ENCODE measurements at places on chromosomes 3 and 15. TPM values are rescaled to one million over a fixed set of nuclear protein-coding genes. Genes with fewer than 3 reads are reported as not detected.

Gene ABHD14A
- 12.7 TPM for polyA plus RNA-seq

DNA sequence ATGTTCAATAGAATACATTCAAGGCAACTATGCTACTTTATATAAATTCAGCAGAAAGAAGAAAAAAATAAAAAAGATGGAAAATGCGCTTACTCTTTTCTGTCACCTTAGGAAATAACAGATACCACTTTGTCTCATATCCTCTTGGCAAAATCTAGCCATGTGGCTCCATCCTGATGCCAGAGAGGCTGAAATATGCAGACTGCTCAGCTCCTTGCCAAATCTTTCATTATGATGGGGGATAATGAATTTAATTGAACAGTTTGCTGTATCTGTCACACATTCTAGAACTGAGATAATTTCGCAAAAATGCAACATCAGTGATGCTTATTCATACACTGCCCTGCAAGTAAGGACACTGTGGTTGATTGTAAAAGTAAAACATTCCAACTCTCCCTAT, 1081.5 kb downstream of the PLOD2 start:
- no peaks in the 10 kb centered on the region for H3K27me3 ChIP-seq
- H3K4me1 ChIP-seq = no peaks in the 10 kb centered on the region
- DNase-seq = no peak
- H3K27ac ChIP-seq = no peak overlapping the region
- no peaks in the 10 kb centered on the region for H3K36me3 ChIP-seq
- no peak overlapping the region for H3K4me3 ChIP-seq

GRCh38 chr3:182309120-182309519, 484.2 kb upstream of the ATP11B start:
- no peak overlapping the region for H3K27ac ChIP-seq
- no peak overlapping the region for H3K4me3 ChIP-seq
- no peaks in the 10 kb centered on the region for H3K36me3 ChIP-seq
- DNase-seq = no peak
- H3K4me1 ChIP-seq = peaks cover 7% of the 10 kb centered on the region

- no peak for DNase-seq
- no peaks in the 10 kb centered on the region for H3K36me3 ChIP-seq
- no peak overlapping the region for H3K27ac ChIP-seq
- no peak overlapping the region for H3K4me3 ChIP-seq
- H3K4me1 ChIP-seq = no peaks in the 10 kb centered on the region
Measured at GRCh38 chr3:110318108-110318507, 753.5 kb upstream of the NECTIN3 start.

DNA sequence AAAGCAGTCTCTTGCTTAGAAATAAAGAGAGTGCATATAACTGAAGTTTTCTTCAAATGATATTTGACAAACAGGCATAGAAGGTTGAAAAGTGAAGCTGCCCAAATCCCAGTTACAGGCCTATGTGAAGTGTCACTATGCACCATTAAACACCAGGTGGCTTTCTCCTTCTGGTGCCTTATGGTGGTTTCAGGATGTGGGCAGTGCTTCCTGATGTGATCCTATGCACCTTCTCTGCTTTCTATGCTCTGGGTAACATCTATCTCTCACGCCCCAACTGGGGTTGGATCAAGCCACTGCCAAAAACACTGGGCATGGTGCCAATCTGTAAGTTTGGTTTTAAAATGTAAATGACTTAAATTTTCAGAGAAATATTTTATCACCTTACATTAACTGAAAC, 744.7 kb downstream of the TUSC7 start:
- H3K36me3 ChIP-seq = no peaks in the 10 kb centered on the region
- H3K27me3 ChIP-seq = no peaks in the 10 kb centered on the region
- H3K4me1 ChIP-seq = no peaks in the 10 kb centered on the region
- H3K4me3 ChIP-seq = no peak overlapping the region
- peak; percentile 22 for DNase-seq

GRCh38 chr15:23403550-23403949, 43.5 kb downstream of the GOLGA6L2 start:
- no peaks in the 10 kb centered on the region for H3K36me3 ChIP-seq
- H3K27me3 ChIP-seq = no peaks in the 10 kb centered on the region
- DNase-seq = no peak
- no peak overlapping the region for H3K4me3 ChIP-seq

- H3K4me1 ChIP-seq = peaks cover 10% of the 10 kb centered on the region
- no peaks in the 10 kb centered on the region for H3K27me3 ChIP-seq
- DNase-seq = no peak
- no peak overlapping the region for H3K27ac ChIP-seq
- no peaks in the 10 kb centered on the region for H3K36me3 ChIP-seq
Measured at GRCh38 chr3:83321457-83321856, 1560.0 kb upstream of the GBE1 start.

Gene PIGB
- 9.0 TPM for polyA plus RNA-seq

DNA sequence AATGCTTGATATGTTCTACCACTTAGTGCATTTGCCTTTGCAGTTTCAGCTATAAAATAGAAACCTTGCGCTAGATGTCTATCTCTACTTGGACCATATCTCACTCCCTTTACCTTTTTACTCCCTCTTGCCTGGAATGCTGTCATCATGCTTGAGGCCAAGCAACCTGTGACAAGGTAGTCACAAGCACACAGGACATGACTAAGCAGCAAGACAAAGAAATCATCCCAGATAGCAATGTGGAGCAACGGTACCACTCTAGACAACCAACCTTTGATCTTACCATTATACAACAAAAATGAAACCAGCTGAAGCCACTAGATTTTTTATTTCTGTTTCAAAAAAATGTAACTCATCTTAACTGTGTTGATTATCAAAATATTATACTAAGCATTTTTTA, 50.5 kb upstream of the SPSB4 start:
- no peak overlapping the region for H3K27ac ChIP-seq
- no peaks in the 10 kb centered on the region for H3K27me3 ChIP-seq
- H3K4me3 ChIP-seq = no peak overlapping the region
- DNase-seq = no peak
- no peaks in the 10 kb centered on the region for H3K36me3 ChIP-seq

DNA sequence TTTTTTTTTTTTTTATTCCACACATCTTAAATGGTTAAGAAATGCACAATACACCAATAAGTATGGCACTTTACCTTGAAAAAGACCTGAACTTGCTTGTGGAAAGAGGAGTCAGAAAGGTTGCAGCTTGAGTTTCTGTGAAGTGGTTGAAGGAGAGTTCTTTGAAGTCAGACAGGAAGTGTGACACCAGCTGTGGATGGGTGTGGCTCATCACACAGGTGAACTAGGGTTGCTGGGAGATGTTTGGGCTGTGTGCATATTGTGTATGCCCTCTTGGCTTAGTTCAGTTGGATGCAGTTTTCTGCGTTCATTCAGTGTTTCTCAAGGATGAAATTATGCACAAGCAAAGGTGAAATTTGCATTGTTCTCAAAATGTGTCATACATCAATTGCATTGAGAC, 6.3 kb downstream of the AEN start:
- H3K27me3 ChIP-seq = no peaks in the 10 kb centered on the region
- H3K27ac ChIP-seq = peak overlapping the region; percentile 69
- no peak overlapping the region for H3K4me3 ChIP-seq
- H3K36me3 ChIP-seq = peaks cover 64% of the 10 kb centered on the region
- no peak for DNase-seq
- peaks cover 37% of the 10 kb centered on the region for H3K4me1 ChIP-seq

DNA sequence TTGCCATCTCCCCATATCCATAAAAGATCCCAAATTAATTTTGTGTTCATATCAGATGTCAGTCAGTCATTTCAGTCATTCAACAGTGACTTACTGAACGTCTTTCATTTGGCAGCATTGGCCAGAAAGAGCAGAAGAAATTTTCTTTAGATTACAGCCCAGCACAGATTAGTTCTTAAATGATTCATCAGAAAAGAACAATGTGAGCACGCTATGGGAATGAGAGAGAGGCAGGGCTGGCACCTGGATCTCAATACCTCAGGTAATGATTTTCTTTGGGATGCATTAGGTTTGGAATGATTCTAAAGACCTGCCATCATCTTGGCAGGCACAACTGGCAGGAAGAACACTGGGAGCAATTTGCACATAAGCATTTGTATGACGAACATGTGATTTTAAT, 41.6 kb downstream of the FBN1 start:
- no peaks in the 10 kb centered on the region for H3K27me3 ChIP-seq
- no peak overlapping the region for H3K27ac ChIP-seq
- DNase-seq = no peak
- H3K36me3 ChIP-seq = no peaks in the 10 kb centered on the region

Gene RTF1
- 296 TPM for polyA plus RNA-seq

DNA sequence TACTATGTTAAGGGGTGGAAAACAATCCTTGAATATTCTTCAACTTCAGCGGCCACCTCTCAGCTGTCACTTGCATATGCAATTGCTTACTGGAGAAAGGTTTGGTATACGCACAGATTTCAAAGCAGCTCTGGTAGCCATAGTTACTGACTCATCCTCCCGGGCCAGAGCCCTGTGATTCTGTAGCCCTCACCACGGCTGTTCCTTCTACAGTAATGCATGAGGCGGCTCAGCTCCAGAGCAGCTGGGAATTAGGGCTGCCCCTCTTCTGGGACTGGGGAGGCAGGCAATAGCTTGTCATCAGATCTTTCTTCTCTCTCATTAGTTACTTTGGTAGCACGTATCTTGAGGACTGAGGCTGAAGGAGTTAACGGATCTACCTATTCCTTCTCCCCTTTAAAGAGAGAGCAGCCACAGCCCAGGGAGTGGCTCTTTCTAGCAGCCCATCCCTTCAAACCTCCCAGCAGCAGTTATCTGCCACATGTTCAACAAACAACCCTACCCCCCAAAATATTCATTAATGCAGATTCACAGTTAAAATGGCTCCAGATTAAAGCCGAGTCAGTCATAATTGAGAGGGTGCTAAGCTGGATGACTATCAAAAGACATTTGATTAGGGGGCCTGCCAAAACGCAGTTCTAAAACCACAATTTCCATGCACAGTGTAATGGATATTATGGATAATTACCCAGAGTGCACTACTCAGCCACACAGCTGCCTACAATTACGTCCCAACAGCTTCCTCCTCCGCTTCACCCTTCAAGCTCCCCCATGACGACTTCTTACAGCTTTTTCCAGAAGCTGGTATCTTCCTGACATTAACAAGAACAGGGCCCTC, 54.7 kb downstream of the ETV5 start:
- peak; percentile 23 for DNase-seq
- H3K27ac ChIP-seq = no peak overlapping the region
- no peaks in the 10 kb centered on the region for H3K27me3 ChIP-seq
- H3K36me3 ChIP-seq = peaks cover 42% of the 10 kb centered on the region

Gene PPP2R3A
- 4.5 TPM for polyA plus RNA-seq

DNA sequence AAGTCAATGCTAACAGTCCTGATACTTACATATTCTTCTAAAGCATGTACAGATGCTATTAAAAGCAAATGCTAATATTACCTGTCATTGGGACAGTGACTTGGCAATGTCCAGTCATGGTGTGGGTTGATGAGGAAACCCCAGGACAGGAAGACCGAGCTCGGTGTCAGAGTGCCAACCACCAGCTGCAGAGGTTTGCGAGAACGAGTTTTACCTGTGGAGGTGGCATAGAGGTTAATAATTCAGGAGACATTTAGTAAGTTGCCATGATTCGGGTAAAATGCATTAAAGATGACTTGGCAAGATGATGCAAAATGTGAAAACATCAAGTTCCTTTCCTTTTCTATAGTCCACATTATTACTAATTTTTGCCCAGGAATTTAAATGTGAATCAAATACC, 94.5 kb downstream of the ABI3BP start:
- no peak overlapping the region for H3K4me3 ChIP-seq
- H3K27me3 ChIP-seq = no peaks in the 10 kb centered on the region
- no peaks in the 10 kb centered on the region for H3K36me3 ChIP-seq
- H3K27ac ChIP-seq = no peak overlapping the region

Gene CPLX3
- not detected for polyA plus RNA-seq

DNA sequence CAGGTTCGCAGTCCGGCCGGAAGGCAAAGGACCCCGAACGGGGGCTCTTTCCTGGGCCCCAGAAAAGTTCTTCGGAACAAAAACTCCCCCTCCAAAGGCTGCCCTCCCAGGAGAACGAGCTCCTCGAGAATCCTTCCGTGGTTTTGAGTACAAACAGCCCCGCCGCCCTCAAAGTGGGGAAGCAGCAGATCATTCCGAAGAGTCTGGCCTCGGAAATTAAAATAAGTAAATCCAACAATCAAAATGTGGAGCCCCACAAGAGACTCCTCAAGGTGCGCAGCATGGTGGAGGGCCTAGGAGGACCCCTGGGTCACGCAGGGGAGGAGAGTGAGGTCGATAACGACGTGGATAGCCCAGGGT, 1.3 kb downstream of the ARHGEF26 start:
- H3K27me3 ChIP-seq = peaks cover 41% of the 10 kb centered on the region
- H3K4me1 ChIP-seq = peaks cover 13% of the 10 kb centered on the region
- H3K4me3 ChIP-seq = peak overlapping the region; percentile 94
- DNase-seq = no peak
- H3K27ac ChIP-seq = no peak overlapping the region

DNA sequence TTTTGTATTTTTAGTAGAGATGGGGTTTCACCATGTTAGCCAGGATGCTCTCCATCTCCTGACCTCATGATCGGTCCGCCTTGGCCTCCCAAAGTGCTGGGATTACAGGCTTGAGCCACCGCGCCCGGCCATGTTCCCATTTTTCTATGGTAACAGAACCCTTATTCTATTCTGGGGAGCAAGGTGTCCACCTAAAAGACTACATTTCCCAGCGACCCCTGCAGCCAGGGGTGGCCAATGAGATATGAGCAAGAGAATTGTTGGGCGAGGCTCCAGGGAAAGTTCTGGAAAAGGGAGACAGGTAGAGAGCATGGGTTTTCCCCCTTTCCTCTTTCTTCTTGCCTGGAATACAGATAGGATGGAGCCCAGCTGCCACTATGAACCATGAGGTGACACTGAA, 96.9 kb downstream of the LINGO1 start:
- no peaks in the 10 kb centered on the region for H3K36me3 ChIP-seq
- no peak overlapping the region for H3K27ac ChIP-seq
- peak; percentile 60 for DNase-seq
- peaks cover 53% of the 10 kb centered on the region for H3K4me1 ChIP-seq
- no peak overlapping the region for H3K4me3 ChIP-seq
- H3K27me3 ChIP-seq = no peaks in the 10 kb centered on the region

GRCh38 chr15:99752556-99752955, 19.3 kb upstream of the LYSMD4 start:
- no peak for DNase-seq
- H3K27me3 ChIP-seq = no peaks in the 10 kb centered on the region
- H3K27ac ChIP-seq = no peak overlapping the region
- H3K4me1 ChIP-seq = no peaks in the 10 kb centered on the region
- no peaks in the 10 kb centered on the region for H3K36me3 ChIP-seq
- no peak overlapping the region for H3K4me3 ChIP-seq

Gene SLC12A1
- polyA plus RNA-seq = 0.57 TPM

GRCh38 chr3:145522893-145523651, 637.9 kb downstream of the PLOD2 start:
- DNase-seq = no peak
- H3K4me1 ChIP-seq = peaks cover 8% of the 10 kb centered on the region
- H3K27me3 ChIP-seq = no peaks in the 10 kb centered on the region
- no peaks in the 10 kb centered on the region for H3K36me3 ChIP-seq
- no peak overlapping the region for H3K27ac ChIP-seq
- no peak overlapping the region for H3K4me3 ChIP-seq

Gene ACTRT3
- 2.9 TPM for polyA plus RNA-seq

GRCh38 chr3:40464339-40465110, 7.4 kb downstream of the RPL14 start:
- H3K4me1 ChIP-seq = no peaks in the 10 kb centered on the region
- DNase-seq = no peak
- H3K4me3 ChIP-seq = no peak overlapping the region
- H3K36me3 ChIP-seq = peaks cover 44% of the 10 kb centered on the region
